ENCODE measurements at places on chromosomes 11 and 22.

DNA sequence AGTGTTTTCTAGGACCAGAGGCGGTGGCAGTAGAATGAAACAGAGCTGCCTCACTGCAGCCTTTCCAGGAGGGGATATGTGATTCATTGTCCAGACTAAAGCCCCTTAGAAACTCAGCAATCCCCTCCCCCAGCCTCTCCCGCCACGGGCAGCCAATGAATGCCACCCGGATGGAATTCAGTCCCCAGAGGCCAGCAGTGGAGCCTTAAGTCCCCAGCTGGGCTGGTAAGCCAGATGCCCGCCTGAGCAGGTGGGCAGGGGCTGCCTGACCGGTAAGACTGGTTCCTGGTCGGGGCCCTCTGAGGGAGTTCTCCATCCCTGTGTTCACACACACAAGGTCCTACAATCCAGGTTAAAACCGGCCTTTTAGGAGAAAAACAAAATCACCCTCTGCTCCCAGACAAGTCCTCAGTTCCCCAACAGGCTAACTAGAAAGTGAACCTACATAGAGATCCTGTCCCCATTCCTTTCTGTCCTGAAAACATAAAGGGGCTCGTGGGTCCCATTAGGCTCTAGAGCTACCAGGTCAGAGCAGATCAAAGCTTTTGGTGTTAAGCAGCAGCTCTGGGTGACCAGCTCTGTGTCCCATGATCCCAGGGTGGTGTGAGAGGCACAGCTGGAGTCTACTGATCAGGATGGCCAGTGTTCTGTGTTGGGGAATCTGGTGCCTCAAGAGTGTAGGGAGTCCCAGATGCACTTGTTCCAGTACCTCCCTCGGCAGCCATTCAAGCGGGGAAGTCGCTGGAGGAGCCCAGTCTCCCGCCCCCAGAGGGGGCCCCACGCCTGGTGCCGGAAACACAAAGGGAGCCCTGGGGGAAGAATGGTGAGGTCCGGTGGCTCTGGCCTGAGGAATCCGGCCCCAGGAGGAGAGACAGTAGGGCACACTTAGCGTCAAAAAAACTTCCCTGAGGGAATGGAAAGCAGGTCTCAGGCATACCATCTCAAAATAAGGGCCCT, 2.6 kb downstream of the PATZ1 start:
- peak; percentile 21 for DNase-seq

- DNase-seq: peak; percentile 26
Observed at GRCh38 chr22:50469377-50470305, 5.2 kb downstream of the SBF1 start.

GRCh38 chr11:35954205-35954604, 10.3 kb downstream of the LDLRAD3 start:
- no peak for DNase-seq

GRCh38 chr11:108654994-108655631, 9.8 kb upstream of the DDX10 start:
- peak; percentile 50 for DNase-seq

GRCh38 chr11:12993626-12994025, 15.5 kb upstream of the RASSF10 start:
- DNase-seq: no peak

- no peak for DNase-seq
Observed at GRCh38 chr11:7905961-7906429, 25.1 kb downstream of the OR10A6 start.

- peak; percentile 64 for DNase-seq
Observed at GRCh38 chr11:112166562-112166961, 610 bp upstream of the TEX12 start.

- no peak for DNase-seq
Observed at GRCh38 chr11:20353829-20354434, 9.6 kb upstream of the HTATIP2 start.

DNA sequence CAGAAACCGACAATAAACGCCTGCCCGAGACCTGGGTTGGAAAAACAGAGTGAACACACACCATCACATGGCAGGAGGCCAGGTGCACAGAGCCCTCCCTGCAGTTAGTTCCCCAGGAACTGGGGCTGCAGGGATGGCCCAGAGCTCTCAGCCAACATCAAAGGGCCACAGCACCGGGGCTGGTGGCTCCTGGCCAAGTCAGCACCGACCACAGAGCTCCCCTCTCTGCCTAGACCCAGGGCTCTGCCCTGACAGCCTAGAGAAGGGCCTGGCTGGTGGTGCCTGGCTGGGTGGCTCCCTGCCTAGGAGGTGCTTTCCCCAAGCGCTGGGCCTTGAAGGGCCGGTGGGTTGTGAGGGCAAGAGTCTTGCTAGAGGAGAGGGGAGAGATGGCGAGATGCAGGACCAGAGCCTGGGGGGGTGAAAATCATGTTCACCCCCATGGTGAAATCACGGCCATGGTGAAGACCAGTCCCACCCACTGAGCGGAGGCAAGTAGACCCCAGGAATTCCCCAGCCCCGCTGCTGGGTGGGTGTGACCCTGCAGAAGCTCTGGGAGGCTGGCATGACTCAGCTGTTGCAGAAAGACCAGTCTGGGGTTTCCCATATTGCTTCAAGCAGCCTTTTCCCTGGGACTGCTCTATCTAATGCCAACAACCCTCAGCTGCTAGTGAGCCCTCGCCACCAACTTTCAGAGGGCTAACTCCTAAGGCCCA, 7.2 kb upstream of the BID start:
- peak; percentile 81 for DNase-seq

GRCh38 chr11:132111316-132111715, 740.9 kb downstream of the NTM start:
- peak; percentile 35 for DNase-seq

GRCh38 chr11:127919206-127920000, 668.0 kb downstream of the ETS1 start:
- peak; percentile 91 for DNase-seq

GRCh38 chr22:50526108-50526833, 873 bp upstream of the SCO2 start:
- DNase-seq: peak; percentile 81

- DNase-seq: no peak
Observed at GRCh38 chr11:45885921-45886721, 670 bp downstream of the MAPK8IP1 start.

- DNase-seq: no peak
Observed at GRCh38 chr11:72066855-72067254, 13.5 kb downstream of the NUMA1 start.

DNA sequence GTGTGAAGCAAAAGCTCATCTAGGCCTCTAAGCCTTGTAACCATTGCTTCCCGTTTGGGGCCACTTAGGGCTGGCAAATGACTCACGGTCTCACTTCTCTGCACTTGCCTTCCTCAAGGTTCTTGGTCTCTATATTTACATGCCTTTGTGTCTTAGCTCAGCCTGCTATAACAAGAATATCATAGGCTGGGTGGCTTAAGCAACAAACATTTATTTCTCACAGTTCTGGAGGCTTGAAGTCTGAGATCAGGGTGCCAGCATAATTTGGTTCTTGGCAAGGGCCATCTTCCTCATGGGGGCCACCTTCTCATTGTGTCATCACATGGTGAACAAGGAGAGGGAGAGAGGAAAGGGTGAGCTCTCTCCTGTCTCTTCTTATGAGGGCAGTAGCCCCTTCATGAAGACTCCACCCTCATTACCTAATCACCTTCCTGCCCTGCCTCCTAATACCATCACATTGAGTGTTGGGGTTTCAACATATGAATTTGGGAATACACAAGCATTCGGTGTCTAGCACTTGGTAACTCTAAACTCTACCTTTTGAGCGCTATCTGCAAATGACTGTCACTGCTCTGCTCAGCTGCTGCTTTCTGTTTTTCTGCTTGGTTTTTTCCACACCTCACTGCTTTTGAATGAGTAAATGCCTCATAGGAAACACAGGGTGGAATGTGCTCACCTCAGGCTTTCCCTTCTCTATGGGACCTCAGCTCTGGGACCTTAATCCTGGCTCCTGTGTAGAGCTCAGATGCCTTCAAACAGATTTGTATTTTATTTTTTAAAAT, 16.2 kb upstream of the ME3 start:
- DNase-seq: peak; percentile 76

DNA sequence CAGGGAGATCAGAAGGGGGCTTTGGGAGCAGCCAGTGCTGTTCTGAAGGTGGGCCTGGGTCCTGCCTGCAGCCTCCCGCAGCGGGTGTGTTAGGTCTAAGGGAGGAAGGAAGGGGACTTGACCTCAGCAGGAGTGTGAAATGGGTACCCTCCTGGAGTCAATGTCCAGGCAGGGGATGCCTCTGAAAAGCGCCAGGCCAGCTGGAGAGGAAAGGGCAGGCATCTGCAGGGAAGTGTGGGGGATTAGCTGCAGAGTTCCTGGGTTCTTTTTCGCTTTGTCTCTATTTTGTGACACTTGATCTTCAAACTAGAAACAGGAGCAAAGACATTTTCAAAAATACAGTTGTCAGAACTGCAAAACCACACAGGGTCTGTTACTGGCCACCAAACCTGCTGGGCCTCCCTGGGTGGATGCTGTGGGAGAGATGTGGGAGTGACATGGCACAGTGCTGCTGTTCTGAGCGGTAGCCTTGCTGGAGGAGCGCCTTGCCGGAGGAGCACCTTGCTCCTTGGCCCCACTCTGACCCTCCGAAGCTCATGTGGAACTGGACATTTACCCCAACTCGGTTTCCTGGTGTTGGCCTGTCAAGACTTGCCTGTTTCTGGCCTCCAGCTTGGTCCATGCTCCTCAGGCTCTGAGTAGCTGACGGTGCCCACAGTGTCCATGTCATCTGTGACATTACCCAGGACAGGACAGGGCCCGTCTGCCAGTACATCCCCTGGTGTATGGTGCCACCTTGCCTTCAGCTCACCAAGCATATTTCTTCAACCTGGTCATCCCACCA, 25.9 kb downstream of the MED15 start:
- DNase-seq: no peak

GRCh38 chr11:68150037-68150436, 28.8 kb upstream of the CHKA start:
- no peak for DNase-seq

DNA sequence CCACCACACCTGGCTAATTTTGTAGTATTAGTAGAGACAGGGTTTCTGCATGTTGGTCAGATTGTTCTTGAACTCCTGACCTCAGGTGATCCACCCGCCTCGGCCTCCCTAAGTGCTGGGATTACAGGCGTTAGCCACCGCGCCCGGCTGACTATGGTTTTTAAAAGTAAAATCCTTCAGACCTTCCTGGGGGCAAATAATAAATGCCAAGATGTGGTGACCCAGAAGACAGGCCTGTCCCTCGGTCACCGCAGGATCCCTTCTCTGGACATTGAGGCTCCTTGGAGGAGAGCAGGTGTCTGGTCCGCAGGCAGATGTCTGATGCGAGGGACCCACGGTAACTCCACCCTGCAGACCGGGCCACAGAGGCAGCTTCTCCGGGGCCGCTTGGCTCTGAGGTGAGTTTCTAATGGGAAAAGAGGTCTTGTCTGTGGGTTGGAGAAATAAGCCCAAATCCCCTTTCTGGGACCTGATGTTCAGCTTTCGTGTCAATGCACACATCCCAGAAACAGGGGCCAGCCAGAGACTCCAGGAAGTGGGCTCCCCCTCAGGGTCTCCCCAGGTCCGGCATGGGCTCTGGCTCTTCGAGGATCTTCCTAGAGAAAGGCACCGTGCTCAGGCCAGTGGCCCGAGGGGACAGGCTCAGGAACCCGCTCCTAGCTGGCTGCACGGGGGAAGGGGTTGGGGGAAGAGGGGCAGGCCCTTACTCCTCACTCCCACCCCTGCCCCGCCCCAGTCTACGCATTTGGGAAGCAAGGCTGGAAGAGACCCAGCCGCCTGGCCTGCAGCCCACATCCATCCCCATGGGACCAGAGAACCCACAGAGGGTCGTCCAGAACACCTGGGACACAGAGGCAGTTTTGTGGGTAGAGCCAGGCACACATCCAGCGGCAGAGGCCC, 100.6 kb downstream of the WNT7B start:
- no peak for DNase-seq

DNA sequence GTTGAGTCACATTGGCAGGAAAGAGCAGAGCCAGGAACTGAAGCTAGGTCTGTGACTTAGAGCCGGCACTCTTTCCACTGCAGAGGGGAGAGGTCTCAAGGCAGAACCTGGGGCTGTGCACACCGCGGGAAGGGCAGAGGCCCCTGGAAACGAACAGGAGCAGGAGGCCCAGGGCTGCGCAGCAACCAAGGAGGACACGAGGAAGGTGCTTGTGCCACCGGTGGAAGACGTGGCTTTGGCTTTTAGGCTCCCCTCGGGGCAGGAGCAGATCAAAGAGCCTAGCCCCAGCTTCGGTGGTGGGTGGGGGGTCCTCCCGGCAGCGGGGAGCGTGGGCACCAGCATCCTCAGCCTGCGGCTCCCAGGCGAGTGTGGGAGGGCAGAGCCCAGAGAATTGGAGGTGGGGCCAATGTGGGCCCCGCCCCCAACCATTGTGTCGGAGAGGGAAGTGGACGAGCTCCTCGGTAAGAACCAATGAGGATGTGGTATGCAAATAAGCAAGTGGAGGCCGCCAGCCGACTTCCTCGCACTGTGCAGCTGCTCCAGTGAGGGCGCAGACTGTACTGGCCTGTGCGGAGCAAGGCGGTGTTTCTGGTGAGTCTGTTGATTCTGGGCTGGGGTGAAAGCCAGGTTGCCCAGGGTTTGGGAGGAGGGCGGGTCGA, at the start of gene CCDC116:
Gene CCDC116, plus strand, starts transcription at position 524 of the 659 bp plus-strand sequence. CDS start 422 bp downstream, outside the sequence.
- DNase-seq: no peak

DNA sequence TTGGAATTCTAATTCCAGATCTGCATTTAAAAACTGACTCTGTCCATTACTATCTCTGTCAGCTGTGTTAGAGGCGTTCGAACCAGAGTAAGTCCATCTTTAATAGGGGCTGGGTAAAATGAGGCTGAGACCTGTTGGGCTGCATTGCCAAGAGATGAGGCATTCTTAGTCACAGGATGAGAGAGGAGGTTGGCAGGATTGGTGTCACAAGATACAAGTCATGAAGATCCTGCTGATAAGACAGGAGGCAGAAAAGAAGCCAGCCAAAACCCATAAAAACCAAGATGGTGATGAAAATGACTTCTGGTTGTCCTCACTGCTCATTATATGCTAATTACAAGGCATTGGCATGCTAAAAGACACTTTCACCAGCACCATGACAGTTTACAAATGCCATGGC, 356.3 kb upstream of the ISX start:
- DNase-seq: no peak

DNA sequence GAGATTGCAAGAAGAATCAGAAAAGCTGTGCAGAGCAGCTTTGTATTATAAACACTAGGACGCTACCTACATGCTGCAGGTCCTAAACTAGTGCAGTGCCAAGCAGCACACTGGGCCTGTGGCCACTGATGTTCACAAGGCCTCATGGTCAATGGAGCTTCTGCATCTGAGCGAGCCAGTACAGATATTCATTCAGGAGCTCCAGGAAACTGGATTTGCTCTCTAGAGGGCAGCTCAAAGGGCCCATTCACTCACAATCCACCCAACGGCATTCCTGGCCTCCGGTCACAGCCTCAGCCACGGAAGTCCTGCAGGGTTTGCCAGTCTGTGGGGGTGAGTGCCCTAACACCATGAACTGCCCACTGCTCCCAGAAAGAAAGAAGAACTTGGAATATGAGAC, 5.8 kb upstream of the TBC1D10A start:
- DNase-seq: no peak

DNA sequence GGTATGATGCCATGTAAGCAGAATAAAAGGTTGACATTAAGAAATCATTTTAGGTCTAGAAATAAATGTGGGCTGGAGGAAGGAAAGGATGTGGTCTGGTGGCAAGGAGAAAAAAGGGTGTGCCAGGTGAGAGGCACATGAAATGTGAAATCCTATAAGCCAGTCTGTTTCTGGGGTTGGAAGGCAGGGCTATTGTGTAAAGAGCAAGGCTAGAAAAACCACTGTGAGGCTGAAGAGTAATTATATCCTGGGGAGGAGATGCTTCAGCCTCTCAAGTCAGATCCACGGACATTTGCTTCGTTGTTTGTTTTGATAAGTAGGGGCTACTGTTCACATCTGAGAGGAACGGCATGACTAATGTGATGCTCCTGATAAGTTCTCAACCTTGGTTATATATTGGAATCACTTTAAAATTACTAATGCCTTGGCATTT, 77.5 kb upstream of the CTSC start:
- no peak for DNase-seq

- DNase-seq: no peak
Observed at GRCh38 chr11:13438291-13438690, 24.7 kb downstream of the BTBD10 start.
